NCI-H1417 (cell line): ENCODE measurements at places on chromosomes 7 and 10.
A peak's percentile ranks its signal among the peaks of the same experiment; 100 is the strongest.

DNA sequence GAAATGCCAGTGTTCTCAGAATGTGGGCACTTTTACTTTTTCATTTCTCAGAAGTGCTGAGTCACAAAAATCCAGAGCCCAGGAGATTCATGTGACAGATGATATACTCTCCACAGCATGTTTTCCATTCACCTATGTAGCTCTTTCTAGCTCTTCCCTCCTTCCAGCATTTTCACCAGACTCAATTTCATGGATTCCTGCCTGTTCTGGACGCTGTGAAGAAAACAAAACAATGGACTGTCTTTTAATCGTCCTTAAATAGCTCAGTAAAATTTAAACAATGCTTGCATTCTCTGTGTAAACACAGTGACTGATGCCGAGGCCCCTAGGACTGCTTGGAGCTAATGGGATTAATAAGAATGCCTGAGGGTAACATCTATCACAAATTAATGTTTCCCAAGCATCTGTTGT is 25.5 kb downstream of the ZNF713 start:
- peak; percentile 58 for DNase-seq

DNA sequence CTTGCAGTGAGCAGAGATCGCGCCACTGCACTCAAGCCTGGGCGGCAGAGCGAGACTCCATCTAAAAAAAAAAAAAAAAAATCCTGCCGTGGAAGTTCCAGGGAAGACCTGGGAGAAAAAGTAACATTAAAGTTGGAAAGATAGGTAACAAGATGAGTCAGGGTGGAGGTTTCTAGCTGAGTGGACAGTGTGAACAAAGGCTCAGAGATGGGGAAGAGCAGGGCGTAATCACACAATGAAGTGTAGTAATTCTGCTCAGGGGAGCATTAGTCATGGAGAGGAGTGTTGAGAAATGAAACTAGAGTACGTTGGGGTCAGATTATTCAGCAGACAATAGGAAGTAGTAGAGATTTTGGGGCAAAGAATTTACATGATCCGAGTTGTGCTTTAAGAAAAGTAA is 21.6 kb upstream of the WASL start:
- no peak for DNase-seq

- DNase-seq = no peak
Observed at GRCh38 chr10:28777911-28778310, 100.6 kb downstream of the BAMBI start.

DNA sequence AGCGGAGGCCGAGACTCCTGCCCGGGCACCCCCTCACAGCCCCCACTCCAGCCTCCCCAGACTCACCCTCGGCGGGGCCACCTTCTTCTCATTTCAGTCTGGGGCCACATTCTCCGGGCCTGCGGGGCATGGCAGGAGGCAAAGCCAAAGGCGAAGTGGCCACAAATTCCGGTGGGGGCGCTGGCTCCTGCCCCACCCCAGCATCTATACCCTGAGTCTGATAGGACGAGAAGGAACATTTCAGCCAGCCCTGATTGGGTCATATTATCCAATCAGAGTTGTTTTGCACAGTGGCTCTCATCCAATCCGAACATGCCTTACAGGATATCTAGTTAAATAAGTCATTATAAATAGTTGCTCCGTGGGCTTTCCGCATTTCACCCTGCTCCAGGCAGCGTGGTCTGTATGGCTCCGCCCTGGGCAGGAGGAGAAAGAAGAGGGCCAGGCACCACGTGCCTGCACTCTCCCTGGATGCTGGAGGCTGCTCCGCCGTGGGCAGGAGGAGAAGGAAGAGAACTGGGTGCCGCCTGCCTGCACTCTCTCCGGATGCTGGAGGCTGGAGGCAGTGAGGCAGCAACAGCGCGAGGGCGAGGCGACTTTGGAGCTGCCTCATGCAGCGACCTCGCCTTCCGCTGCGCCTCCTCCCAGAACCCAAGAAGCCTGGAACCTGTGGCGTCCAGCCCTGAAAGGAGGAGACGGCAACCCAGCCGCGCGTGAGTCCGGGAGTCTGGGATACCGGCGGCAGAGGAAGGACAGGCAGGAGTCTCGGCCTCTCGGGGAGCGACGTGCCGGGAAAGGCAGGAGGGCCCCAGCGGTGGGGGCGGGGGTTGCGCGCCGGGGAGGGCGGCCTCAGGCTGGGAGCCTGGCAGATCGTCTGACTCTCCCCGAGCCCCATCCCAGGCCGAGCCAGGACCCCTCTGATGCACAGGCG is 162.9 kb downstream of the ZNF33B start:
- peak; percentile 32 for DNase-seq

GRCh38 chr7:48274662-48275061 is 103.4 kb downstream of the ABCA13 start:
- DNase-seq = no peak

GRCh38 chr10:12195281-12195602 is 449 bp downstream of the NUDT5 start:
- DNase-seq = no peak

- DNase-seq = no peak
Observed at GRCh38 chr7:78496096-78496630, 697.6 kb downstream of the PHTF2 start.

GRCh38 chr7:128171342-128171918 is 69.6 kb upstream of the LEP start:
- no peak for DNase-seq

DNA sequence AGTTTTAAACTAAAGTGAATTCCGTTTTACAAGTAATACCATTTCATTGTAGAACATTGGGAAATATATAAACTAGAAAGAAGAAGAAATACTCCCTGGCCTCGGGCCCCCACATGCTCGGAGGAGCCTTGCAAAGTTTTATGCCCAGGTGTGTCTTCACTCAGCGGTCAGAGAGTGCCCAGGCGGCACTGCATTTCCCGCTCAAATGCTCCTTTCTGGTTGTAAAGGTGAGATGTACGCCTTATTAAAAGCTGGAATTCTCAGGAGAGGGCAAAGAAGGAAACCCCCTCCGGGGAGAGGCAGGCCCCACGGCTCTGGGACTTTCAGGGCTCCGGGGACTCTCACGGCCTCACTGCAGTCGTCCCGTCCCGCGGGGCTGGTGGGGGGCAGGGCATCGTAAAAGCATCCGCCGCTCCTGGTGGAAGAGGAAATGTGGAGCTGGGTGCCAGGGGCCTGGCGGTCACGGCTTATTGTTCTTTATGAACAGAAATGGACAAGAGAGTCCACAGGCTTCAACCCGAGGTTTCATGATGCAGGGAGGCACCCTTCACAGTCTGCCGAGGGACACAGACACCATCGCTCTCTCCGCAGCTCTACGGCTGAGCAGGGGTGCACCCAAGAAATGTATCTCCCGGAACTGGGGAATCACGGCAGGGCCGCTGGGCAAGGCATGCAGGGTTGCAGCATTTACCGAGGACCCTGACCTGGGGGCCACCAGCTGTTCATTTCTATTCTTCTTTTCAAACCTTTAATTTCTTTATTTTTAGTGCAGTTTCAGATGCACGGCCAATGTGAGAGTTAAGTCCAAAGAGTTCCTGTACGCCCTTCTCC is 47.7 kb upstream of the INPP5A start:
- no peak for DNase-seq

DNA sequence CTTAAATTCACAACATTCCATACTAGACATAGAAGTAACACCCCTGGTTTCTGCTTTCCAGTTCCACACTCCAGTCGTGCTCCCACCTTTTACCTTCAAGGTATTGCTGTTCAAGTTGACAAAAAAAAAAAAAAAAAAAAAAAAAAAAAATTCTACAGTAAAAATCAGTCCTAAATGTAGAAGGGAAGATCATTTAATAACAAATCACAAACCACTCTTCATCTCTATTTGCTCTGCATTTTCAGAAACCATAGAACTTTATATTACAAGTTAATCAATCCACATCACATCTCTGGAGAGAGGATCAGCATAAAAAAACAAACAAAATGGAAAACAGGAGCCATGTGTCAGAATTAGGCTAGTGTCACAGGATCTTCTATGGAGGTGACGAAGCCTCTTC is 206.3 kb upstream of the KLF14 start:
- DNase-seq = no peak

DNA sequence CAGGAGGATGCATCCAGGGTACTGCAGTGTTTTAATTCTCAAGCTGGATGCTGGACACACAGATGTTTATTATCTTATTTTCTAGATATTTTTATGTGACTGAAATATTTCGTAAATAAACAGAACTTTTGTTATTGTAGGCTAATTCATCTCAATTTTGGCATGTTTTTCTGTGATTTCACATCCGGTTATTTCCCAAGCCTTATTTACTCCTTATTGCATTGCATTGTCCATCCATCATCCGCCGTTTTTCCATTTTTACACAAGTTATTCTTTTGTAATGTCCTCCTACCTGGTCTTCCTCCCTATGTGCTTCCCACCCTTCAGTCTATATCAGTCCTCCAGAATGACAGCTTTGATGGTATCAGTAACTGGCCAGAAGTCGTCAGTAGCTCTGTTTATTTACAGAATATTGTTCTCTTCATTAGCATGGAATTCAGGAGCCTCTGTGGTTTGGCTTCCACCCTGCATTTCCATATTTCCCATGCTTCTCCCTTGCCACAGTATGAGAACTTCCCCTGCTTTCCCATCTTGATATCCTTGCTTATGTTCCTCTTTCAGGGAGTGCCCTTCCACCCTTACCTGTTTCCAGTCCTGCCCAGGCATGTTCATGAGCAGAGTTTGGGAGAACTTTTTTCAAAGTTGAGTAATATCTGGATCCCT is 16.1 kb downstream of the GNAI1 start:
- no peak for DNase-seq

DNA sequence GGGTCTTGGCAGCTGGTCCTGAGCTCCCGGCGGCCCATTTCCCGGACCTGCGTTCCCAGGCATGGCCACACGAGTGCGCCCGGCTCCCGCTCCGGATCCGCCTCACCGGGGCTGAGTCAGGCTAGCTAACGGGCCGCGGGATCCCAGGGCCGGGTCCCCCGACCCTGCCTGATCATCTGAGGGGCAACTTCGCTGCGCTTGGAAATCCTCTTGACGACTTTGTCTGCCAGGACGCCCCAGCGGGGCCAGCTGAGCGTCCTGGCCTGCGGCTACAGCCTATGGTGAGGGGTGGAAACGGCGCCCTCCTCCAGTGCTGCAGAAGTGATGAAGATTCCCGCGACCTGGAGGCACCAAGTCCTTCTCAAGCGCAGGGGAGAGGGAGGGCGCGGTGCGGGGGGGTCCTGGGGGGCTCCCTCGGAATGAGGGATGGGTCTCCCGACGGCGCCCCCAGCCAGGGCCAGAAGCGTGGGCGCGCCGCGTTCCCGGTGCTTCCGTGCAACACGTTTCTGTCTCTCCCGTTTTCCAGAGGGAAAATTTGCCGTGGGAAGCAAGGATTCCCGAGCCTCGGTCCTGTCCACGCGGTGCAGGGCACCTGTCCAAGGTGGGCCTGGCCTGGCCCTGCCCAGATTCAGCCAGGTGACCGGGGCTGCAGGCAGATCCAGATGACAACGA is 212.4 kb downstream of the CCSER2 start:
- DNase-seq = peak; percentile 65

DNA sequence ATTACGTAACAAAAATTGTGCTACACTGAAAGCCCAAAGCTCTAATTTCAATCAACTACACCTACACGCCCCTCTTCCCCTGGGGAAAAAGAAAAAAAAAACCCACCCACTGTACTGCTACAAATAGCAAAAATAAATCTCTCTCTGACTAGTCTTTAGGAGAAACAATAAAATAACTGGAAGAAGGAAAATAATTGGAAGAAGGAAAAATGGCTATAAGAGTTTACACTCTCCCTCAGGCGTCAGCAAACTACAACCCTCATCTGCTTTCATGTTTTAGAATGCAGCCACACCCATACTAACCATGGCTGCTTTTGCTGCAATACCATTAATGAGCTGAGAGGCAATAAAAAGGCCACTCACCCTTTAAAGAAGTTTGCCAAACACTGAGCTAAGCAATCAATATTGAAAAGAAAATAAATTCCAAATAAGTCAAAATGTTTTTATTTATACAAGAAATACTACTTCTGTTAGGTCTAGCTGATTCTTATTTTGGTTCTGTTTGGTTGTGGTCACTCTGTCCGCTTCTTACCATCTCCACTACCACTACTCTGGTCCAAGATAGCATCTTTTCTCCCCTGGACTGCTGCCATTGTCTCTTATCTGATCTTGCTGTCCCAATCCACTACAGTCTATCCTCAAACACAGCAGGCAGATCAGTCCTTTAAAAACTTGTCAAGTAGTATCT is 3.8 kb downstream of the MINDY3 start:
- DNase-seq = no peak

DNA sequence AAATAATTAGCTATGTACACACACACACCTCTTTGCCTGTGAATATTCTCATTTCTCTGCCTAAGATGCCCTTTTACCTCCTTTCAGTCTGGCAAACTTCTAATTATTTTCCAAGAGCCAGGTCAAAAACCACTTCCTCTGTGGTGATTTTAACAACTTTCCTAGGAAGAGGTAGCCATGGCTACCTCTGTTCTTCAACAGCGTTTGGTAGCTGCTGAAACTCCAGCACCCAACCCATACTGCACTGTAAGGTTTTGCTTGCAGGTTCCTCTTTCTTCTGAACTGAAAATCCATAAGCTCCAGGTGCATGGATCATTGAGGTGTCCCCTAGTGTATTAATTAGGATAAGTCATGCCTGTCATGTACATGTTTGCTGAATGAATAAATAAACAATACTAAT is 25.6 kb downstream of the NRCAM start:
- no peak for DNase-seq

- DNase-seq = no peak
Observed at GRCh38 chr10:105274556-105275070, 633.5 kb downstream of the SORCS3 start.

- DNase-seq = no peak
Observed at GRCh38 chr7:44175730-44176129, 13.5 kb downstream of the GCK start.

DNA sequence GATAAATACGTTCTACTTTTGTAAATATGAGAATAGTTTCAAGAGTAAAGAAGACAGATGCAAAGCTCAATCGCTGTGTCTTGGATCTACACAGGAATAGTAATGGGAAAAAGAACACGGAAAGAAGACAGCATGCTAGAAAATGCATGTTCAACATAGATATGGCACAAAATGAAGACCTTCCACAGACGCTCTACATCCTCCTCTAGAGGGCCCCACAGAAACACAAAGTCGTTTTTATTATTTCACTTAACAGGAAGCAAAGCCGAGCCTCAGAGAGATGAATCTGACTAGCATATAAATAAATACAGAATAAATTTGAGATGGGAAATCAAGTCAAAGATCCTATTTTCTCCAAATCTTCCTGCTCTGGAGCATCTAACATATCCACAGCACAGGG is 292.6 kb downstream of the PARD3 start:
- no peak for DNase-seq

GRCh38 chr10:117501460-117502035 is 41.0 kb upstream of the EMX2 start:
- no peak for DNase-seq

- DNase-seq = no peak
Observed at GRCh38 chr7:82443036-82443546, 486 bp downstream of the CACNA2D1 start.

- no peak for DNase-seq
Observed at GRCh38 chr7:113083816-113084495, 2.7 kb downstream of the GPR85 start.

DNA sequence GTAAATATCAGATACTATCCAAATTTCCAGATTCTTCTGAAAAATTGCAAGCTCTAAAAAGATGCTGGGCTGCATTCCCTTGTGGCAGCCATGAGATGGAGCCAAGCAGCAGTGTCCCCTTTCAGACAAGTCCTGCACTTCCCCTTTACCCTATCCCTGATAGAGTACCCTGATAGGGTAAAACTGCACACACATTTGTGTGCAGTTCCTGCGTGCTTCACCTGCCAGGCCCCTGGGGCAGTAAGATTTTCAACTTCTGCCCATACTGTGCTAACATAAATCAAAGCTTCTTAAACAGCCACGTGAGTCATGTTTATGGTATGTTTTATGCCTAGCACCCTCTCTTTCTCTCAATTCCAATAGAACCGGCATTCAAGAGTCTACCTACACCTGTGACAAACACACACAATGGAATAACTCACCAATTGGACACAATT is 52.2 kb downstream of the IFIT5 start:
- peak; percentile 84 for DNase-seq
